ENCODE measurements at places on chromosomes 12 and 14.

GRCh38 chr12:77725611-77726010, 105.1 kb upstream of the NAV3 start:
- no peak for DNase-seq

GRCh38 chr12:2347137-2347843, 294.5 kb downstream of the CACNA1C start:
- no peak for DNase-seq

- no peak for DNase-seq
These were observed 198.7 kb downstream of the EFCAB11 start for GRCh38 chr14:89755816-89756215.

- DNase-seq = no peak
These were observed 200.1 kb downstream of the DAD1 start for GRCh38 chr14:22388669-22389595.

DNA sequence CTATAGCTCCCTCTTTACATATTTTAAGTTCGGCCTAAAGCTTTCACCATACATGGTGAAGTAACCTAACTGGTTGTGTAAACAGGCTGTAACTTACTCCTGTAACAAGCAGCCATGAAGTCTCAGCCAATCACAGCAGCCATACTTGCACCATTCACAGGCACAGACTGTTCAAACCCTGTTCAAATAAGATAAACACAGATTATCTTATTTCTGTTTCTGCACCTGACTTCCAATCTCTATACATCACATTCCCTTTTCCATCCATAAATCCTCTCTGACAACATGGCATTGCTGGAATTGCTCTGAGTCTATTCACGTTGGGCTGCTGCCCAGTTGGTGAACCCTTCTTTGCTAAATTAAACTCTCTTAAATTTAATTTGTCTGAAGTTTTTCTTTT, 34.5 kb upstream of the ARID2 start:
- no peak for DNase-seq

GRCh38 chr14:76591266-76591665, 170.0 kb upstream of the VASH1 start:
- no peak for DNase-seq

DNA sequence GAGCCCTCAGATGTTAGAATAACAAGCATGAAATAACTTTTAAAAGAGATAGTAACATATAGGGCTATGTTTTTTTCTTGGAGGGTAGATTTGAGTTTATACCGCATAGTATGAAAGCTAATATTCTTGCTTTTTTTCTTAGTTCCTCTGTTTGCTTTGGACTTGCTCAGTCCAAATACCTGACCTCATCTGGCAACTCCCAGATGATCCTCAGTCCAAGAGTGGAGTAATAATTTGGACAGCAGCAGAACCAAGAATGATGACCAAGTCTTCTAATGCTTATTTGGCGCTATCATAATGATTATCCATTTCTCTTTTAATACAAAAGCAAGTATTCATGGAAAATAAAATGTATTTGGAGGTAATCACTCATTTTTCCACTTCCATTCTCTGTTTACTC, 45.6 kb downstream of the GUCY2C start:
- DNase-seq = no peak

DNA sequence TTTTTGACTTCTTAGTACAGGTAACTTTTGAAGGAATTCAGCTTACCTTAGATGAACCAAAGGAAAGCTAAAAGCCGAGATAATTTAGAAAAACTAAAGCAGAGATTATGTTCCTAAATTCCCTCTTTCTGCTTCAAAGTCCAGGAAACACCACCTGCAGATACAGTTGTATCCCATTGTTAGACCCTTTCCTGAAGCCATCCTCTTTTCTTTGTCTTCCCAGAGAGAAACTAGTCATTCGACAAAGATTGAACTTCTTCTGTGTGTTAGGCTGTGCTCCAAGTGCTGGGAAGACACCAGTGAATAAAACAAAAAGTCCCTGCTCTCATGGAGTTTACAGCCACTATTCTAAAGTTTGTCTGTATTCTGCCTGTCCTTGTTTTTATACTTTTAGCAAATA, 29.3 kb downstream of the PPM1A start:
- no peak for DNase-seq

GRCh38 chr14:93076755-93077154, 39.0 kb downstream of the ITPK1 start:
- no peak for DNase-seq

GRCh38 chr12:27968972-27969623, 3.4 kb downstream of the PTHLH start:
- DNase-seq = peak; percentile 16

- DNase-seq = no peak
These were observed 594 bp downstream of the ARHGDIB start for GRCh38 chr12:14960548-14961465.

GRCh38 chr12:59069516-59069915, 149.2 kb upstream of the LRIG3 start:
- DNase-seq = no peak

DNA sequence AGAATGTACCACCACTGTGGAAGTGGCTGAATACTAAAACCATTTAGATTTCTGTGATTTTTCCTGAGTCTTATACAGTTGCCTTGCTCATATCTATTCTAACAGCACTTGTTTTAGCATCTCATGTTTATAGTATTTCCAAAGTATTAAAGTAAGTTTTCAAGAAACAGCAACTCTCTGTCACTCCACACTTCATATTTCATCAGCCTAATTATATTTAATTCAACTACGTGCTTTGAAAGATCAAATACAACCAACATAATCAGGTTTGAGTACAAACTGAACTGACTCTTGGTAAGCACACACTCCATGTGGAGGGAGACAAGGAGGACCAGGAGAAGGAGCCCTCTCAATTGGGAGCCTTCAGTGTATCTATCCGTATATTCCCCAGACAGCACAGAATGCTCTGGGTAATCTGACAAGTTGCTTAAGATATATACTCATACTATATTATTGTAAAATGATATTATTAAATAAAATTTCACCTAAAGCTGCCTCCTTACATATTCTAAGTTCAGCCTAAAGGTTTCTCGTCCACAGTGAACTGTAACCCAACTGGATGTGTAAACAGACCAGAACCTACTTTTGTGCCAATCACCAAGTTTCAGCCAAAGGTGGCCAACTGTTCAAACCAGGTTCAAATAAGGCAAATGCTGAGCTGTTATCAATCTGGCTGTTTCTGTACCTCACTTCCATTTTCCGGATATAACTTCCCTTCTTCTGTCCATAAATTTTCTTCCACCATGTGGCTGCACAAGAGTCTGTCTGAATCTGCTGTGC, 105.0 kb upstream of the RASSF8 start:
- no peak for DNase-seq

DNA sequence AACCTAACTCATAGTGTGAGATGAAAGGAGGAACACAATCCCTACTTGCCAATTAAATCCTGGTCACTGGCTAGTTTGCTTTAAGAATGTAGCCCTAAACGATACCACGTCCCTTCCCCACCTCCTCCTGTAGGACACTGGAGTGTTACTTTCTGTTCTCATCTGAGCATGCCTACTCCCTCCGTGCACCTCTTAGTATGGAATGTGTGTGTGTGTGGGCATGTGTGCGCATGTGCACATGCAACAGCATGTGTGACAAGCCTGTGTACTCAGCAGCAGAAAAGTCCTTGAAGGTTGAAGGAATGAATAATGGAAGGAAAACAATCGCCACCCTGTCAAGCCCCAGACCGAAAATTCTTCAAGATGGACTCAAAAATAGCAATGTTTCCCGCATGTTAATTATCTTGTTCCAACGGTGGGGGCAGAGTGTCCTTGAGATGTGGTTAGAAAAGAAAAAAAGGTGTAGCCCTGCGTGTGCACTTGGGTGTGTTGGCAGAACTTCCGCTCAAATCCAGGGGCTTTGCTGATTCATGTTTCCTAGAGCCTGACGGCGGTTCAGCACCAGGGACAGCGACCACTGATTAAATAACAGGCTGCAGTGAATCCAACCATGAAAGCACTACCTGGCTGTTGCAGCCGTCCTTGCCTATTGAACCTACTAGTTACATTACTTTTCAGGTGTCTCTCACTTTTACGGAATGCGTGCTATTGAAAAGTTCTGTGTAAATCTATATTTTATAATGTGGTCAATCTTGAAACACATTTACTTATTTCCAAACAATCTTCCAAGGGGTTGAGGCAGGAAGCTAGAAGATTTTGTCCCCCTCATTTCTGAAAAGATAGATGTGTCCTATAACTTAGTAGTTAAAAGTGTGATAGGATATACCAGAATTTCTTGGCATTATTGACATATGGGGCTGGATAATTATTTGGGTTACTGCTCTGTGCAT, 79.8 kb downstream of the SRRM4 start:
- no peak for DNase-seq

DNA sequence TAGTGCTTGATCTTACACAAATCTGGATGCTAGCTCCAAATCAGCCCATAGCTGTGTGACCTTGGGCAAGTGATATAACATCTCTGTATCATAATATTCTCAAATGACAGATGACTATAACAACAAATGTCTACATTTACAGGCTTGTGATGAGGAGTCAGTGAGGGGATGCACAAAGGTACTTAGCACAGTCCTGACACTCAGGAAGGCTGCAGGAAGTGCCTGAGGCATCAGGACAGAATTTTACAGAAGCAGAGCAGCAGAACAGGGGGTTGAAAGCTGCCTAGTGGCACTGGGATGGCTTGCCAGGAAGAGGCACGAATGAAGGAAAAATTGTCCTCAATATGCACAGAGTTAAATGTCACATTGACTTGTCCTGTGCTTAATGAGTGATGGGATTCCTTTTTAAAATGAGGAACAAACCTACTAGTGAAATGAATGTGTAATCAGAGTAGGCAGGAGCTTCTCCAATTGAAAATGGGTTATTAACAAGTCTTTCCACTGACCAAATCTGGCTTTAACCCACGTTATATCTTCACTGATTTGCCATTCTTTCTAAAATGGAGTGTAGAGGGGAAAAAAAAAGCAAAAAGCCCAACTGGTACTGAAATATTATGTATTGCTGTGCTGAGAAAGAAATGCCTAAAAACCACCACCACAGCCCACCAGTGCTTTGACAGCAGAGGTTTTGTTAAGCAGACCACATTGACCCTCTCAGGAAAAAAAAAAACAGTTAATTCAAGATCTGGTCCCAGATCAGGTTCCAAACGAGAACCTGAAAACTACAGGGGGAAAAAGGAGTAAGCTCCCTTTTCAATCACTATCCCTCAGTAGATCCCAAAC, 11.6 kb downstream of the BTG1 start:
- DNase-seq = no peak

GRCh38 chr12:49195736-49196135, 6.9 kb upstream of the TUBA1A start:
- DNase-seq = no peak

DNA sequence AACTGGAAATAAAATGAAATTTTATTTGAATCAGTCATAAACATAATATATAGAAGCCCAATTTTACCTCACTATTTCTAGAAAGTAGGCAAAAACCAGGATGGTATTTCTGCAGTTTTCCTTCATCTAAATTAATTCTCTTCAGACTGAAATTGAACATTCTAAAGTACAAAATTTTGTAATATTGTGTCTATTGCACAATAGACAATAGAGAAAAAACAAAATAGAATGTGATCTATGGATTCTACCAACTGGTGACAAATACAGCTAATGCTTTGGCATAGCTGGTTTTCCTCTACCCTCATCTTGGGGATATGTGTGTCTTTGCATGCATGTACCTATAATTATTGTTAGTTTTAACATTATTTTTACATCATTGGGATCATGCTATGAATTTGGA, 8.5 kb upstream of the PTPRR start:
- no peak for DNase-seq

DNA sequence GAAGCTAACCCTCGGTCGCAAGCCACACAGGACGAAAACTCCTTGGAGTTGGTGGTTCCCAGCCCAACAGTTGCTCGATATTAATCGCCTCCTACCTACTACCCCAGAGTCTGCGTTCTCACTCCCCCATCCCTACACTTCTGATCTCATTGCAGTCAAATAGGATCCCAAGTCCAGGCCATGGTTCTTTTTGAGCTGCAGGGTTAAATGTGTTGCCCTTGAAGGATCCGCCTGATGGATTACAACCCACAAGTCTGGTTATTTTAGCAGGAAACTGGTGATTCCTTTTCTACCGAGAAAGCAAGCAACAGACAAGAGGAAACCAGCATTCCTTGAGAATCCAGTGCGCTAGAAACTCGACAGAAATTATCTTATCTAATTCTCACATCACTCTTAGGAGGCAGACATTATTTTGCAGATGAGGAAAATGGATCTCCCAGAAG, 785 bp upstream of the NIN start:
- no peak for DNase-seq

DNA sequence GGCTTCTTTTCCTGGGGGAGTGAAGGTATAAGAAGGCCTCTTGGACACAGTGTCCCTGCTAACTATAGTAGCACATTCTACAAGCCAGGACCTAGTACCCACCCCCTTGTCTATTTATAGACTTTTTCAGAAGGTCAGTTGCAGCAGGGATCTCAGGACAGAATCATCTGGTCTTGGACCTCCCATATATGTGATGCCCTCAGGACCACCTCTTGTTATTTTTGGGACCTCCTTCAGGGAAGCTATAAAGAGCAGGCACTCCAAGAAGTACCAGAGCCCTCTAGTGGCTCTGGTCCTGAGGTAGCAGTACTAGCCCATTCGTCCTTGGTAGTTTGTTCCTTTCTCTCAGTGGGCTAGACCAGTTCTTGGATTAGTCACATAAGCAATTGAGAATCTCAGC, 4.3 kb downstream of the COQ10A start:
- no peak for DNase-seq

DNA sequence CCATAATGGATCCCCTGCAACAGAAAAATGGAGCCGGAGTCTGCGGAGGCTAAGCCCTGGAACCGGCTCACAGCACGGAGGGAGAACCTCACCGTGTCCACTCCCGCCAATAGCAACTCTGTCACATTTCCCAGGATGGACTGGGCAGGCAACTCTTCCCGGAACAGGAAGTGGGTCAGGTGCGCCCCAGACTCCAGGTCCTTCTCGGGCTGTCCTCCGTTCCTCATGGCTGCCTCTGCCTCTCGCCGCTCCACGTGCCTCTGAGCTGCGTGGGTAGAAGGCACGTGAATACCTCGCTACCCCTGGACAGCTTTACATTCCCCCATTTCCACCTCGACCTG, 2.2 kb downstream of the CYP27B1 start:
- no peak for DNase-seq

DNA sequence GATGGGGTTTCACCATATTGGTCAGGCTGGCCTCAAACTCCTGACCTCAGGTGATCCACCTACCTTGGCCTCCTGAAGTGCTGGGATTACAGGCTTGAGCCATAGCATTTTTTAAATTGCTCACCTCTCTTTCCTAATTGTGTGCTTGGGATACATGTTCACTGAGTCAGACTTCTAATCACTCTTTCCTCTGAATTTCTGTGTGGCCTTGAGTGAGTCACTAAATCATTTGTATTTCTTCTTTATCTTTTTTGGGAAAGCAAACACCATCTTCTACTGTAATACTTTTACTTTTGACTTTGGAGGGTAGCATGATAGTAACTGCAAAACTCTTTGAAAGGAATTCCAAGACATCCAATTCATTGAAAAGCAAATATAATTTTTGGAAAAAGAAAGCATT, 60.8 kb downstream of the FLRT2 start:
- DNase-seq = no peak

- DNase-seq = no peak
These were observed 10.7 kb upstream of the IKZF4 start for GRCh38 chr12:56010111-56010570.
